ENCODE measurements at places on chromosomes 13 and 19.

DNA sequence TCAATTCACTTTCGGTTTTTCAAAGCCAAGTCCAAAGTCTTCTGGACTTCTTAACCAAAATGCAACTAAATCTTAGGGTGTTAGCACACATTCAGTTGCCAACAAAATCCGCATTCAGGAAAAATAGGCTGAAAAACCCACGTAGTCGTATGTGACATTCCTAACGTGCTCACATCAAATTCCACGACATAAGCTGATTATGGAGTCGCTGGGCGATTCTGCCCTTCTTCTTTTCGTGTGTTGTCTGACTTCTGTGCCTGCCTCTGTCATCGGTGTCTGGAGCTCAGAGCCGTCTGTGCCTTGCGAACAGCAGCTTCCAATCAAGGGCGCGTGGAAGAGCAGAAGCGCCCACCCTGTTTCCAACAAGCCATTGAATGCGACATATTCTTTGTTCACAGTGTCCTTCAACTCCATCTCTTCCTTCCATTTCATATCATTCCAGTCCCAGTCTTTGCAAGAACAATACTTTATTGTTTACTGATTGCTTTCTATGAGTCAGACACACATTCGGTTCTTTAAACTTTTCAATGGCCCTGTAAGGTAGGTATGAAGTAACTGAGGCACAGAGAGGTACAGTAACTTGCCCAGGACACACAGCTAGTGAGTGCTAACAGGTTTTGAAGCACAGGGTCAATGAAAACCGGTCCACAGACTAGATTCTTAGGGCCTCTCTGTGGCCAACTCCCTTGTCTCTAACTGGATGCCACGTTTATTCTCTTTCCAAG lies 8.2 kb upstream of the ZNF507 start:
- no peak for DNase-seq

DNA sequence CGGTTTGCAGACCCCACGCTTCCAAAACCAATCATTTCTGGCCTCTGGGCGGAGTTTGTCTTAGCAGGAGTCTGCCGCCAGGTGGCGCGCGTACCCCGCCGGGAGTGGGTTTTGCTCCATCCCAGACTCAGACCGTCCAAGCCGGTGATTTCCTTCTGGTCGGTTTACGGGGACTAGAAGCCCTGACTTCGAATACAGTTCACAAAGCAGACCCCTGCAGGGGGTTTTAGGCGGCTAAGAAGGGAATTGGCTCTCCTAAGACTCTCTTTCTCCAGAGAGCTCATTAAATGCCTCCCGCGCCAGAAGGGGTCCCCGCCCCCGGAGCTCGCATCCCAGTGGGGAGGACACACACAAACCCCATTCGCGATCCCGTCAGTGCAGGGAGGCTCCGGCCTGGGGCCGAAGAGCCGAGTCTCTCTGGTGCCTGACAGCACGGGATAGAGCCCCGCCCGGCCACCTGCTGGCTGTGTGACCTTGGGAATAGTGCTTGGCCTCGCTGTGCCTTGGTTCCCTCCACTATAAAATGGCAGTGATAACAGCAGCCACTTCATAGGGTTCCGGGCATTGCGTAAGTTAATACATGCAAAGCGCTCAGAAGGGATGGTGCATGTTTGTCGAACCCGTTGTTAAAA lies 8.6 kb upstream of the NUP62 start:
- no peak for DNase-seq

- DNase-seq = no peak
Observed at GRCh38 chr13:109746364-109746763, 40.0 kb downstream of the IRS2 start.

DNA sequence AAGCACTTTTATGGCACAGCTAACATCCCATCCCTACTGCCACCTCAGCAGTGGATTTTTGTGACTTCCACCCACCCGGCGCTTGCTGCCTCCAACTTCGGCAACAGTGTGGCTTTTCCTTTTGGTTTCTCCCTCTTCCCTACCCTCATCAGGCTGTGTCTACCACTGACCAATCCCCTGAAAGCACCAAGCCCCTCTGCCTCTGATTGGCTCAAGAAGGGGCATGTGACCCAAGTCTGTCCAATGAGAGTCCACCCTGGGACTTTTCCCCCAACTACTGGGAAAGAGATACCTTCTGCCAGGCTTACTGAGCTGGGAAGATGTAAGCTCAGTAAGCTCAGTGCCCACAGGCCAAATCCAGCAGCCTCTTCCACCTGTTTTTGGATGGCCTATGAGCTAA lies 5.8 kb downstream of the SMIM7 start:
- DNase-seq = no peak

DNA sequence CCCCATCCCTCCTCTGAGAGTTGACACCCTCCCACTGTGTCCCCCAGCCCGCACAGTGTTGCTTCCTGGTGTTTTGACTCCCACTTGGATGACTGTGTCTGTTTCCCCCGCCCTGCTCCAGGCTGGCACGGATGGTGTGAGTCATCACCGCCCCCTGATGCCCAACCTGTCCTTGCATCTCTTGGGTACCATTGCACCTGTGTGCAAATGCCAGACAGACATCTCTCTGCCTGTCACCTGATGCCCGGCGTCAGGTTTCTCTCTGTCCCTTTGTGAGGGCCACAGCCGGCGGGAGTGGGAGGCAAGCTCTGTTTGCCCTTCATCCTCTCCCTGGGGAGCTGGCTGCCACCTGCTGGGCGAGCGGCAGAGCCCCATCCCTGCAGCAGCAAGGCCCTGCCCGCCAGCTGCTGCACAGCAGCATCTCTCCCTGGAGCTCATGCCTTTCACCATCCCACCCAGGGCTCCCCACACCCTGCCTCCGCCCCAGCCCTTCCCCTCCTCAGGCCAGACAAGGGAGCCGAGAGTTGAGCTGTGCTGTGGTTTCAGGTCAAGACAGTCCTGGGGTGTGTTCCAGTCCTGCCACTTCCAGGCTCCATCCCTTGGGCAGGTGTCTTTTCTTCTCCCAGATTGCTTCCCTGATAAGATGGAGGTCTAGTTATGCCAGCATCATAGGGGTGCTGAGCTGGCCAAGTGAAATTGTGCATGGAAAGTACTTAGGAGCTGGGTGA lies 29.7 kb downstream of the NKPD1 start:
- no peak for DNase-seq

DNA sequence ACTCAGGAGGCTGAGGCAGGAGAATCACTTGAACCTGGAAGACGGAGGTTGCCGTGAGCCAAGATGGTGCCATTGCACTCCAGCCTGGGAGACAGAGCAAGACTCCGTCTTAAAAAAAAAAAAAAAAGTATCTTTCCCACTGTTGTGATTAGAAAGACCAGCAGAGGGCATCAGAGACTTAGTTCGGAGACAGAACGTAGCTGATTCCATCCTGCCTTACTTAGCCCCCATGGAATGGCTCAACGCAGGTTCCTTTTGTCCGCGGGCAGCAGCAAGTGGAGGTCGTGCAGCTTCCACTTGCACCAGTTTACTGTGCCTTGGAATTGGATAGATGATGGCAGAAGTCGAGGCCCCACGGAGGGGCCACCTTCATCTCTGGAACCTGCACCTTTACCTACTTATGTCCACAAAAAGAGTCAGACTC lies 8.1 kb downstream of the TIMM29 start:
- DNase-seq = no peak

DNA sequence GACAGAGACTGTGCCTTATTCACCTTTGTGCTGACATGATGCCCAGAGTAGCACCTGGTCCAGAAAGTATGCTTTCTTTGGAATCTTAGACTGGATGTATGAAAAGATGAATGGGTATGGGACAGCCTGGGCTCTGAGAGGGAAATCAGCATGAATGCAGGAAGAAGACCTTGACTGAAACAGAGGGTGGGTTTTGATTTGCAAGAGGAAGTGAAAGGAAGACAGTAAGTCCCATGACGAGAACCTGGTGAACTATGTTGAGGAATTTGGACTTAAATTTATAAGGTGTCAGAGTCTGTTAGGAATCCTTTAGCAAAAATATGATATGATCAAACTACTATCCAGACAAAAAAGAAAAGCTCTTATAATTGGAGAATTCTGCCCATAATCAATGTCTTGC lies 301.9 kb downstream of the SPRY2 start:
- DNase-seq = no peak

- no peak for DNase-seq
Observed at GRCh38 chr13:113730831-113731191, 28.2 kb upstream of the TMEM255B start.

DNA sequence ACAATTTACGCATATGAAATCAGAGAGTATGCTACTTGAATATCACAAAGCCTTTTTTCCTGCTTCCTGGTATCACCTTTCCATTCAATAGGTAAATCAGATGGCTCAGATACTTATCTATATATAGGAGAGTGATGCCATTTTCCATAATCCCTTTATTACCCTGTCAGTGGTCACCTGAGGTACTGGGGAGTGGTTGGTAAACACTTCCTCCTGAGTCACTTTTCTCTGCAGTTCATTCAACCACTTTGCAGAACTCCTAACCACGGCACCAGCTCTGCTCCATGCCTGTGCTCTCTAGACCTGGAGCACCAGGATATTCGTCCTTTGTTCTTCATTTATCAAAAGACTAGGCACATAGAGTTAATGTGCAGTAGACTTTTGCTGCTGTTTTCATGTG lies 748.5 kb upstream of the KLHL1 start:
- DNase-seq = no peak

GRCh38 chr19:8151767-8152035 lies 2.3 kb upstream of the FBN3 start:
- DNase-seq = no peak

GRCh38 chr19:43553656-43554055 lies 20.7 kb downstream of the ZNF575 start:
- DNase-seq = no peak

DNA sequence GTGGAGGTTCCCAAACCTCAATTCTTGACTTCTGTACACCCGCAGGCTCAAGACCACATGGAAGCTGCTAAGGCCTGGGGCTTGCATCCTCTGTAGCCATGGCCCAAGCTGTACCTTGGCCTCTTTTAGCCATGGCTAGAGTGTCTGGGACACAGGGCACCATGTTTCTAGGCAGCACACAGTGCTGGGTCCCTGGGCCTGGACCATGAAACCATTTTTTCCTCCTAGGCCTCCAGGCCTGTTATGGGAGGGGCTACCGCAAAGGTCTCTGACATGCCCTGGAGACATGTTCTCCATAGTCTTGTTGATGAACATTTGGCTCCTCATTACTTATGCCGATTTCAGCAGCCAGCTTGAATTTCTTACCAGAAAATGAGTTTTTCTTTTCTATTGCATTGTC lies 701.4 kb downstream of the FGF9 start:
- DNase-seq = no peak

DNA sequence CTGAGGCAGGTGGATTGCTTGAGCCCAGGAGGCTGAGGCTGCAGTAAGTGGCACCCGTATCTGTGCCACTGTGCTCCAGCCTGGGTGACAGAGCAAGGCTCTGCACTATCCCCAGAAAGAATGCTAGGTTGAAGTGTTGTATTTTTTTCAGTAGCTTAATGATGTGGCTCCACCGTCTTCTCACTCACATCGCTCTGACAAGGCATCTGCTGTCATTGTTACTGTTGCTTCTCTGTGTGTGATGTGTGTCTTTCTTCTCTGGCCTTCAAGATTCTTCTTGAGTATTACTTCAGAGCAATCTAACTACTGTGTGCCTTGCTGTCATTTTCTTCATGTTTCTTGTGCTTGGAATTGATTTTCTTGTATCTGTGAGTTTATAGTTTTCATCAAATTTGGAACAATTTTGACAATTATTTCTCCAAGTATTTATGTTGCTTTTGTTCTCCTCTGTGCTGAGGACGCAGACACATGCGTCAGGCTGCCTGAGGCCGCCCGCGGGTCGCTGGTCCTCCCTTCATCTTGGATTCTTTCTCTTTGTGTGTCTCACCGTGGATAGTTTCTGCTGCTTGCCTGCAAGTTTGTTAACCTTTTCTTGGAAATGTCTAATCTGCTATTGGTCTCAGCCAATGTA lies 10.8 kb downstream of the ADPRHL1 start:
- no peak for DNase-seq

- DNase-seq = no peak
Observed at GRCh38 chr13:49828453-49828852, 36.0 kb upstream of the KPNA3 start.

GRCh38 chr19:51490676-51491075 lies 10.9 kb downstream of the SIGLEC12 start:
- DNase-seq = no peak

DNA sequence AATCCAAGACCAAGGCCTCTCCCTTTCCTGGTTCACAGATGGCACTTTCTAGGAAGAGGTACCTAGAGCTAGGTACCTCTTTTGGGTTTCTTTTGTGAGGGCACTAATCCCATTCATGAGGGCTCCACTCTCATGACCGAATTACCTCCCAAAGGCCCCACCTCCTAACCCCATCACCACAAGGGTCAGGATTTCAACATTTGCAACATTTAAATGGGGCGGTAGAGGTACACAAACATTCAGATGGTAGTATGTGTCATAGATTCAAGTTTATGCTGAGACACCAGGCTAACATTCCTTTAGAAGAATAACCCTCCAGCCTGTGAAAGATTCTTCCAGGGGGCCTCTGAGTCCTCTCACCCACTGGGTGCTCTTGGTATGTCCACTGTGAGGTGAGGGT lies 116.3 kb downstream of the FOXO1 start:
- no peak for DNase-seq

- no peak for DNase-seq
Observed at GRCh38 chr13:50386541-50387050, 371.4 kb downstream of the KCNRG start.

GRCh38 chr13:113967729-113968462 lies 6.0 kb downstream of the C13orf46 start:
- no peak for DNase-seq

- DNase-seq = no peak
Observed at GRCh38 chr19:1847684-1848398, 442 bp downstream of the REXO1 start.

DNA sequence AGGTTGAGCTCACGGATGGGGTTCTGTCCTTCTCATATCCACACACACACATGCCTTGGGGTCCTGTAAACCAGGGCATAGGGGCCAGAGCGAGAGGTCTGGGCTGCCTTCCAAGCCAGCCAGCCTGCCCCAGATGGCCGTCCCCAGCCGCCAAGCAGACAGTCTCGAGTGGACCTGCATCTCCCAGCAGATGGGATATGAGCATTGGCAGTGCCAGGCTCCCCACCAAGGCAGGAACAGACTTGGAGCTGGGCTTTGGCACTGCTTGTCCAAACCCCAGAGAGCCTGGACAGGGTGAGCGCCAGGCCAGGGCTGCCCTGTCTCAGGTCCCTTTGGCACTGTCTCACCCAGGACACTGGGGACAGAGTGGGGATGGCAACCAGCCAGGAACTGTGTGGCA lies 130.4 kb downstream of the DPF1 start:
- DNase-seq = no peak

GRCh38 chr13:44739120-44739519 lies 163.0 kb upstream of the TSC22D1 start:
- DNase-seq = no peak

Data from esophagus squamous epithelium (tissue), 5 donors.